ENCODE measurements at places on chromosomes 5 and 9.

DNA sequence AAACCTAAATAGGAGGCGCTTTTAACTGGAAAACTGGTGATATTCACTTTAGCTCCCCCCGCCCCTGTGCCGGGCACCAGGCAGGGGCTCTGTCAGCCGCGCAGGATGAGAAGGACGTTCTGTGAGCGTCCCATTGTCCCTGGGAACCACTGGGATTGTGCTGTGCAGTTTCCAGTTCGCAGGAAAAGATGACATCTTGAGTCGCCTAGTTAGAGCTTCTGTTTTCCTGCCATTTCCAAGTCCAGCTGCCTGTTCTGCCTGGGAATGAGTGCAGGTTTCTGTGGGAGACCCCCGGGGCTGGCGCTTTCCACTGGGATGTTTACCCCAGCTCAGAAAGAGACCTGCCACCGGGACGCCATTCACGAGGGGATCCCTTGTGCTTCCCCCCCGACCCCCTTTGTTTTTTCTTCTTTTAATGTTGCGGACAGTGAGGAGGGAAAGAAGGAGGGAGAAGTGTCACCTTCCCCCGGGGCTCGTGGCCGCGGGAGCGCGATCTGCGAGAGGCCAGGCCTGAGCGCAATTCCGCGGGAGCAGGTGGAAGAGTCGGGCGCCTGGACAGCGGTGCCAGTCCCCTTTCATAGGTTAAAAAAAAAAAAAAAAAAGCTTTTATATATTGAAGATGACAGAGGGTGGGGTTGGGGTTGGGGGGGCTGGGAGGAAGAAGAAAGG, 121.5 kb downstream of the RMI1 start:
- DNase-seq, result no peak

DNA sequence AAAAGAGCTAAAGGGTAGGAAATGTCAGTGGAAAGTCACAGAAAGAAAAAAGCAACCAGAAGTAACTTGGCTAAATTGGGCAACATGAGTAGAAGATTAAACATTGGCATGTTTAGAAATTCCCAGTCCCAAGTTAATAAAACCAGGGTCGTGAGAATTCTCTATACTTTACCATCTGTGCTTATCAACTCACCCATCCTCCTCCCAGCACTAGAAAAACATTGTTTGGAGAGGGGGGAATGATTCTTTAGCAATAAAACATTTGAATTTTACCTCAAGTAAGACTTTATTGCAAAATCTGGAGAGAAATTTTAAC, 79.6 kb downstream of the PRKACG start:
- DNase-seq, result no peak

DNA sequence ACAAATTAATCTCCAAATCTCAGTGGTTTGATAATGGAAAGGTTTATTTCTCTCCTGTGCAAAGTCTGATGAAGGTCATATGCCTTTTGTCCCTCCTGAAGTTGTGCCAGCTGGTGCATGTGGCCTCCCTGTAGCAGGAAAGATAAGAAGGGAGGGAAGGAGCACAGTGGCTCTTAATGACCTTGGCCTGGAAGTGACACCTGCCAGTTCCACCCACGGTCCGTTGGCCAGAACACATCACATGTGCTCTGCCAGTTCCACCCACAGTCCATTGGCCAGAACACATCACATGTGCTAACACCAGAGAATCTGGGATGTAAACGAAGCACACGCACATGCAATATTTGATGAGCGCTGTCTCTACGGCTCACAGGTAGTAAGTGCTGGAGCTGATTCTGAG, 130.9 kb downstream of the DOCK2 start:
- DNase-seq, result no peak

DNA sequence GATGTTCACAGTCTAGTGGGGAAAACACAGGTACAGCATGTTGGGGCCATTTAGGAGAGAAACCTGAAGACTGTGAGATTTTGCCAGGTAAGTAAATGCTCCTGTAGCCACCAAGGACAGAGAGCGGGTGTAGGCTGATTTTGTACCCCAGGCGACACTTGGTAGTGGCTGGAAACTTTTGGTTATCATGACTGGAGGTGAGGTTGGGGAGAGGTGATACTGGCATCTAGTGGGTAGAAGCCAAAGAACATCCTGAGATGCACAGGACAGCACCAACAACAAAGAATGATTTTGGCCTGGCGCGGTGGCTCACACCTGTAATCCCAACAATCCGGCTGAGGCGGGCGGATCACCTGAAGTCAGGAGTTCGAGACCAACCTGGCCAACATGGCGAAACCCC, 38.8 kb upstream of the PWWP2A start:
- no peak for DNase-seq

DNA sequence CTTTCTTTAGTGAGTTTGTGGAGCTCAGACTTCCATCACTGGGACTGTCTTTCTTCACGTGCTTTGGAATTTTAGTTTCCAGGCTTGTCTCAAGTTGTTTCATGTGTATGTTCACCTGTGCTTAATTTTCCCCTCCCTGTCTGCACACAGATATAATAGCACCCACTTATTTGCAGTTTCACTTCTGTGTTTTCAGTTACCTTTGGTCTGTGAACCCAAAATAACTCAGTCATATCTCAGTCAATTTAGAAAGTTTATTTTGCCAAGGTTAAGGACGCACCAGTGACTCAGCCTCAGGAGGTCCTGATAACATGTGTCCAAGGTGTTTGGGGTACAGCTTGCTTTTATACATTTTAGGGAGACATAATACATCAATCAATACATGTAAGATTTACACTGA, 330.4 kb downstream of the ICE1 start:
- DNase-seq, result no peak
